Smooth muscle cell of the brain vasculature (primary cell): ENCODE measurements at places on chromosomes 2 and 18.
A peak's percentile ranks its signal among the peaks of the same experiment; 100 is the strongest.

- no peak for DNase-seq
Observed at GRCh38 chr18:13051159-13051558, 60.0 kb downstream of the CEP192 start.

DNA sequence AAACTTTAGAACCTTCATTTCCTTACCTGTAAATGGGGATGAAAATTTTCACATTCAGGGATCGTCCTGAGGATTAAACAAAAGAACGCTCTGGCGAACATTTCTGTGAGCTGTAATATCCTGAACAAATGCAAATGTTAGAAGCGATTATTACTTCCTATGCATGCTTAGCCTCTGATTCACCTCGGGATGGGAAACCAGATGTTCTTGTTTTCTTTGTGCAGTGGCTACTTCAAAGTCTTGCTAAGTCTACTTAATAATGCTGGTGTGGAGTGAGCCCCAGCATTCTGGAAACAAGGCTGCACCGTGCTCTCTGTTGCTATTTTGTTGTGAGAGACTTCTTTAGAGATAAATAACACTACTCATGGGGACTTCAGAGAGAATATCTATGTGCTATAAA, 119.1 kb upstream of the PELI1 start:
- DNase-seq: peak; percentile 72

GRCh38 chr2:123359636-123360035, 665.5 kb upstream of the CNTNAP5 start:
- no peak for DNase-seq

- DNase-seq: no peak
Observed at GRCh38 chr2:129441610-129442009, 537.9 kb upstream of the RAB6C start.

- DNase-seq: no peak
Observed at GRCh38 chr2:88024509-88024908, 8.2 kb upstream of the RNU2-63P start.

DNA sequence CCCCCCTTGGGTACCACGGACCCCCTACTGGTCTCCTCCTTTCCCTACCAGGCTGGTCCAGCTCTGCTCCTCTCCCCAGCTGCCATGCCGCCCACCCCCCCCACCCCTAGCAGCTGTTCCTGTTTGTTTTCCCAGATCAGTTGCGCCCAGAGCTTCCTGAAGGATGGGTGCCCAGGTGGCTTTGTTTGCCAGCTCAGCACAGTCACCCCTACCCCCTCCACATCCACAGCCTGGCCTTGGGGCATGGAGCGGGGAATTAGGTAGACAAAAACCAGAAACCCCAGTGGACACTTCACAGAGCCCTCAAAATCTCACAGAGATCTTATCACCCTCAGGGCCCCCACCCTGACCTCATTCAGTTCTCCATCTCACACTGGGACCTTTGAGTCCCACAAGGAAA, 3.7 kb upstream of the CRYBA2 start:
- no peak for DNase-seq

DNA sequence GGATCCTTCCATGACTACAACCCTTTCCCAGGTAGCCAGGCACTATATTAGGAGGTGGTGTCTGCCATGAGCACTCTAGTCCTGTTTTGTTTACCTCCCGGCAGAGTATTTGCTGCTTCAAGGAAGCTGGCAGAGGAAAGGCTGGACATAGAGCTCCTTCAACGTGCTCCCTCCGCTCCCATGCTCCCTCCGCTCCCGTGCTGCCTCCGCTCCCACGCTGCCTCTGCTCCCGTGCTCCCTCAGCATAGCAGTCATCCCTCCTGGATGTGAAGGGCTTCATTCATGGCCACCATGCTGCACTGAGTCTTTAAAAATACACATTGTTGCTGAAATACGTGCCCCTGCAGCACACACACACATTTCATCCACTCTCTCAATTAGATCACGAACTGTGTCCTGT, 181.9 kb upstream of the MYT1L start:
- no peak for DNase-seq

DNA sequence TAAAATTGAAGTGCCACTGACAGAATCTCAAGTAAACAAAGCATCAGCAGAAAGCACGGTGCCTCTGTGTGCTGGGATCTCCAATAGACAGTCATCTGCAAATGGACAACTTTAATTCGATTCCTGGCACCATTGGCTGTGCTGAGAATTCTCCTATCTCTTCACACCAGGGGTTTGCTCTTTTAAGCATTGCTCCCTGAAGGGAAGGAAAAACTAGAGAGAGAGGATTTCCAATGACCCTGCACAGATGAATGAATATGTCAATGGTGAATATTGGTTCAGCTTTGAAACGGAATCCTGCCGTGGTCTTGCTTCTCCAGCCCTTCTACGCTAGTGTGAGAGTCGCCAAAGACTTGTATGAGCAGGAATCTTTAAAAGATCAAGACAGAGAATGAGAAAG, 97.9 kb downstream of the FIGN start:
- DNase-seq: peak; percentile 15

GRCh38 chr2:200219309-200220113, 87.0 kb upstream of the SPATS2L start:
- DNase-seq: no peak

GRCh38 chr18:34999756-35000289, 41.4 kb upstream of the MAPRE2 start:
- DNase-seq: no peak

- no peak for DNase-seq
Observed at GRCh38 chr2:46332686-46333281, 35.6 kb downstream of the EPAS1 start.

DNA sequence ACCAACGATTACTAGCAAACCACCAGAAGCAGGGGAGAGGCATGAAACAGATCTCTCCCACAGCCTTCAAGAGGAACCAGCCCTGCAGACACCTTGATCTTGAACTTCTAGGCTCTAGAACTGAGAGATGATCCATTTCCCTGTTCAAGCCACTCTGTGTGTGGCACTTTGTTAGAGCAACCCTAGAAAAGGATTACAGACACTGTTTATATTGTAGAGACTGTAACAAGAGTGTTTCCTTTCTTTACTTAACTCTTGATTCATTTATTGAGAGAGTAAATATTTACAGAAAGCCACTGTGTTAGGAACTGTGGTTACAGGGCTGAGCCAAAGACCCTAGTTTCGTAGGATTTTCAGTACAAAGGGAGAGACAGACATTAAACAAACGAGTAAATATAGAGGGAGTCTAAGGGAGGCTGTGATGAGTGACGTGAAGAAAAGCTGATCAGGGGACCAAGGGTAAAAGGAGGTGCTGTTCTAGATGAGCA, 10.9 kb downstream of the CCDC68 start:
- no peak for DNase-seq

DNA sequence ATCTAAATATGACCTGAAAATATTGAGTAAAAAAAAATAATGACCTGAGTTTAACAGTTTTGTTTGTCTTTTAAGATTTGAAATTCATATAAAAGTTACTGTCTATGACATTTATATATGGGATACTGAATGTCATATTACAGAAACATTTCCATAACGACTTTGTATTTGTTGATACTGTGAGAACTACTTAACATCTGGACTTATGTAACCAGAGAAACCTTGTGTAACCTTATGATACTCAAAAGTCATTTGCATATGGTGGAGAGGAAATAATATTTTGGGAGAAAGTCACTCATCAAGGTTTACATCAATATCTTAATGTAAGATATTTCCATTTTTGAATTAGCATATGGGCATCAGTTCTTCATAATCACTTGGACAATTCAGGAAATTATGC, 12.6 kb downstream of the MFSD6 start:
- no peak for DNase-seq

DNA sequence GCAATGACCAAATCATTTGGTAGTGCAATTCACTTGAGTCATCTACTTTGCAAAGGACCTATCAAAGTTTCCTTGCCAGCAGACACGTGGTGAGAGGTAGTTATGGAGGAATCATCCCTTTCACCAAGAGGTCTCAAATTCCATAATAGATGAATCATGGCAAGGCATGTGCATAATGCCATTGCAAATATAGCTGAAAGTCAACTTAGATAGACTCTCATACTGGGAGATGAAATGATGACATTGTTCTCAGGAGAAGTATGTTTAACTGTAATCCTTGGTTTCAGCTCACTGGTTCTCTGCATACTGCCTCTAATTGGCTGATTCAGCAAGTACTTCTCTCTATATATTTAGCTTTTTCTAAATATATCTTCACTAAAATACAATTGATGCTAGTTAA, 57.2 kb downstream of the CALCRL start:
- no peak for DNase-seq

DNA sequence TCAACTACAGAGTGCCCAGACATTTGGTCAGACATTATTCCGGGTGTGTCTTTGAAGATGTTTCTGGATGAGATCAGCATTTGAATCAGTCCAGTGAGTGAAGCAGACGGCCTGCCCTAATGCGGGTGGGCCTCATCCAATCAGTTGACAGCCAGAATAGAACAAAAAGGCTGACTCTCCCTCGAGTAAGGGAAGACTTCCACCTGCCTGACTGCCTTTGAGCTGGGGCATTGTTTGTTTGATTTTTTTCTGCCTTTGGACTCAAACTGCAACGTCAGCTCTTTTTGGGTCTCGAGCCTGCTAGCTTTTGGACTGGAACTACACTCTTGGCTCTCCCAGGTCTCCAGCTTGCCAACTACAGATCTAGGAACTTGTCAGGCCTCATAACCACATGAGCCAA, 111.7 kb upstream of the AGAP1 start:
- DNase-seq: no peak

GRCh38 chr2:36572719-36573059, 25.3 kb downstream of the FEZ2 start:
- no peak for DNase-seq

- DNase-seq: no peak
Observed at GRCh38 chr2:173355866-173356508, 1.3 kb downstream of the CDCA7 start.

- DNase-seq: peak; percentile 46
Observed at GRCh38 chr18:68763083-68763482, 34.8 kb upstream of the CCDC102B start.

- no peak for DNase-seq
Observed at GRCh38 chr2:3242747-3243369, 134.8 kb downstream of the EIPR1 start.

GRCh38 chr2:18647731-18648130, 58.4 kb upstream of the NT5C1B start:
- DNase-seq: no peak

DNA sequence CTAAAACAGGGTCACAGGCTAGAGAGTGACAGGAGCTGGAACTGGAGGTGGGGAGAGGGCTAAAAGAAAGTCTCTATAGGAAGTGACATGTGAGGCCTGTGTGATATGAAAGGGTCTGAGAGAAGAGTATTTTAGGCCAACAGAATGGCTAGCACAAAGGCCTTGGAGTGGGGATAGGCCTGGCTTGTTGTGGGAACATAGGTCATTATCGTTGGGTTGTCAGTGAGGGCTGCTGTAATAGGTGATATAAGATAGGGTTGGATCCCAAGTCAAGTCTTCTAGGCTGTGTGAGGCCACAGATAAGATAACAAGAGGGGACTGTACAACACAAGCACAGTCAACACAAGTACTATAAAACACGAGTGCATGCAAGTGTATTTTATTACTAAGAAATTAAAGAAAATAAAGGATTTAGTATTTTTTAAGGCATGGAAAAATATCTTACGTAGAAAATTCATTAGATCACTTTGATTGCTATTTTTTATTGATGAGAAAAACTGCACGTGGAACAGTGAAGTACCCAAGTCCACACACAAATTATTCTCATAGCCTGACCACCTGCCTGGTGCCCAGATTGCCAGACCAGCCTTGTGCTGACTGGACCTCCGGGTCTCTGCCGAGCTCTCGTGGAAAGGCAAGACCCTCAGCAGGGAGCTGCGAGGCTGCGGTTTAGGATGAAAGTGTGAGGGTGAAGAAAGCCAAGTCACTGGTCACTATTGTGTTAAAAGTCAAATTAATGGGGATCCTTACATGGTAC, 14.1 kb downstream of the LTBP1 start:
- DNase-seq: no peak

GRCh38 chr2:215833531-215834162, 179.7 kb downstream of the MREG start:
- DNase-seq: no peak

DNA sequence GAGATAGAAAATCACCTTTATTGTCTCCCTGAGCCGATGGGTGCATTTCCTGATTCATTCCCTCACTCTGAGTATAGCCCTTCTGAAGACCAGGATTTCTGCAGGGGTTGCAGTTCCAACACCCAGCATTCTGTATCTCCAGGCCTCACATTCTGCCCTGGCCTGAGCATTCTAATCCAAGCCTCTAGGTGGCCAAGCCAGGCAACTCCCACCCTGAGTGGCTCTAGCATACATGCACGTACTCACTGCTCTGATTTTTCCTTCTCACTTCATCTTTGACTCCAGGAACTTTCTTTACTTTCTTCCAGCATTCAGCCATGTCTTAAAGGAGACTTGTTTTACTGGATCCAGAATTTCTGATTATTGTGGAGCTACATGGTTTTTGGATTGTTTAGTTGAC, 100.7 kb upstream of the STK39 start:
- peak; percentile 12 for DNase-seq

- no peak for DNase-seq
Observed at GRCh38 chr18:64851726-64852125, 702.8 kb upstream of the LINC00305 start.

GRCh38 chr18:48771641-48772375, 179.0 kb downstream of the SMAD7 start:
- no peak for DNase-seq

DNA sequence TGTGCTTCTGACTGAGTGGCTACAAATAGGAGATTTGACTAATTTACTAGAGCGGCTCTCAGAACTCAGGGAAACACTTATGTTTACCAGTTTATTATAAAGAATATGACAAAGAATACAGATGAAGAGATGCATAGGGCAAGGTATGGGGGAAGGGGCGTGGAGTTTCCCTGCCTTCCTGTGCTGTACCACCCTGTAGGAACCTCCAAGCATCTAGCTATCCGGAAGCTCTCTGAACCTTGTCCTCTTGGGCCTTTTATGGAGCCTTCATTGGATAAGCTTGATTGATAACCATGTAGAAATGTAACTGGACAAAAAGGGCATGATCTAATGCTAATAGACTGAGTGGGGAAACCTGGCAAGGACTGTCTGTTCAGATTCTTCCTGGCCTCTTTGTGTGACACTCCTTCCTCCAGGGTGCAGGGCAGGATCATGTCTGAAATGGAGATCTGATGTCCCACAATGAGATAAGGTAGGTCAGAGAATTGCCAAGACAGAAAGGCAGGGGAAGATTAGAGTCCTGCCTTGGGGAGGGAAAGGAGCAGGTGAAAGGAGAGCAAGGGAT, 101.8 kb upstream of the NPAS2 start:
- no peak for DNase-seq

GRCh38 chr18:13522861-13523660, 203.3 kb downstream of the FAM210A start:
- no peak for DNase-seq

GRCh38 chr18:69889009-69889408, 58.7 kb downstream of the CD226 start:
- no peak for DNase-seq
